Activated naive CD8-positive, alpha-beta T cell treated with anti-CD3 and anti-CD28 coated beads, Interleukin-2, amount 10 ng/mL, durations not matched to agents 7 days and 5 days (primary cell): ENCODE measurements at places on chromosomes 12 and 14. TPM values are rescaled to one million over a fixed set of nuclear protein-coding genes. Genes with fewer than 3 reads are reported as not detected.

DNA sequence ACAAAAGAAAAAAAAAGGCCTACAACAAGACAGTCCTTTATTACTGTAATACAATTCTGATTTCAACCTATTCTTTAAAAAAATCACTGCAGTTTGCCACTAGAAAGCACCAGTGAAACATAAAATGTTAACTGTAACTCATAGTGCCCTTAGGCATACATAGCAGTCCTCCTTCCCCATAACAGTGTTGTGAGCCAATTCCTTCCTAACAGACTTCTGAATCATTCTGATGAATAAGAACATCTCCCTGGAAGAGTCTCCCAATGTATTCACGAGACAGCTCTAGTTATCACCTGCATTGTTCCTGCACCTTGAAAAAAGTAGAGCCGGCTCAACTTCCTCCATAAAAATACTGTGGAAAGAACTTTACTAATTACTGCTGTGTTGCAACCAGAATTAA is 213.6 kb upstream of the FSCB start:
- H3K27me3 ChIP-seq = no peaks in the 10 kb centered on the region
- H3K27ac ChIP-seq = no peak overlapping the region
- H3K36me3 ChIP-seq = no peaks in the 10 kb centered on the region
- H3K4me1 ChIP-seq = no peaks in the 10 kb centered on the region

- H3K27me3 ChIP-seq = no peaks in the 10 kb centered on the region
- H3K4me3 ChIP-seq = no peak overlapping the region
- H3K4me1 ChIP-seq = peaks cover 11% of the 10 kb centered on the region
- no peaks in the 10 kb centered on the region for H3K36me3 ChIP-seq
- no peak for DNase-seq
Observed at GRCh38 chr14:60184905-60185555, 19.8 kb upstream of the DHRS7 start.

DNA sequence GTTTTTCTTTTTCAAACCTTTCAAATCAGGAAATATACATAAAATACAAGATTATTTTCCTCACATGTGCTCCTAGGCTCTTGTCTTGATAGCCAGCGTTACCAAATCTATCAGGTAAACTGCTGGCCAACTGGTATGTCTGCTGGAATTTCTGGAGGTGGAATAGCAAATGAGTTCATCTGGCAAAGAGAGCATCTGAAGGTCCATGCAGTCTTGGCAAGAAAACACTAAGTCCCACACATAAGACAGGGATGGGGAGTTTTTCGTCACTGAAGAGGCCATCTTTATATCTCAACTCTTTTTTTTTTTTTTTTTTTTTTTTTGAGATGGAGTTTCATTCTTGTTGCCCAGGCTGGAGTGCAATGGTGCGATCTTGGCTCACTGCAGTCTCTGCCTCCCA is 60.1 kb downstream of the DERA start:
- DNase-seq = no peak
- H3K4me3 ChIP-seq = no peak overlapping the region
- H3K4me1 ChIP-seq = no peaks in the 10 kb centered on the region

DNA sequence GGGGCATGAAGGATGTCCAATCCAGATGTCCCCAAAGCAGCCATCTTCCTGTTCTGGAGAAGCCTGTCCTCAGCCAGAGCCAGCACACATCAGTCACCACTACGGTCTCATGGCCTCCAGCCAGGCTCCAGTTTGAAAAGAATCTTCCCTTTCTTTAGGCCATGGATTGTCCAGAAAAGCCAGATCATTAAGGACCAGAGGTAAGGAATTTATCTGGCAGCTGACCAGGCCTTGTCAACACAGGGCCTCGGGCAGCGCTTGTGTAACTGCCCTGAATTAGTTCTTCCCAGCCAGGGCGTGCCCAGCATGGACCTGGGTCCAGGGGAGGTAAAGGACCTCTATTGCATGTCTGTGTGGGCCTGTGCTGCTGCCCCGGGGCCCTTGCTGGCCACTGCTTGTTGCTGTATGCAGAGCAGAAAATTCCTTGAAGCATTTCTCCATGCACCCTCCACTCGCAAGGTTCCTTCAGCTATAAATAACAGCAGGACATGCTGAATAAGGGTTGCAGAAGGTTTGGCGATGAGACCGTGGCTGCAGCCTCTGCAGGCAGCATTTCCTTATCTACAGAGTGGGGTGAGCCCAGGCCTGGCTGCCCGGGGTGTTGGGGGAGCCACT is 21.7 kb upstream of the VPS37B start:
- no peaks in the 10 kb centered on the region for H3K27me3 ChIP-seq
- no peak overlapping the region for H3K27ac ChIP-seq
- no peak for DNase-seq

ARG2 gene
- 1.3 TPM for total RNA-seq

- peaks cover 13% of the 10 kb centered on the region for H3K4me1 ChIP-seq
- peaks cover 10% of the 10 kb centered on the region for H3K27me3 ChIP-seq
- peaks cover 2% of the 10 kb centered on the region for H3K36me3 ChIP-seq
- no peak for DNase-seq
- no peak overlapping the region for H3K4me3 ChIP-seq
Observed at GRCh38 chr12:93896952-93897351, 219.8 kb downstream of the CRADD start.

SMCO2 gene
- total RNA-seq = not detected

DNA sequence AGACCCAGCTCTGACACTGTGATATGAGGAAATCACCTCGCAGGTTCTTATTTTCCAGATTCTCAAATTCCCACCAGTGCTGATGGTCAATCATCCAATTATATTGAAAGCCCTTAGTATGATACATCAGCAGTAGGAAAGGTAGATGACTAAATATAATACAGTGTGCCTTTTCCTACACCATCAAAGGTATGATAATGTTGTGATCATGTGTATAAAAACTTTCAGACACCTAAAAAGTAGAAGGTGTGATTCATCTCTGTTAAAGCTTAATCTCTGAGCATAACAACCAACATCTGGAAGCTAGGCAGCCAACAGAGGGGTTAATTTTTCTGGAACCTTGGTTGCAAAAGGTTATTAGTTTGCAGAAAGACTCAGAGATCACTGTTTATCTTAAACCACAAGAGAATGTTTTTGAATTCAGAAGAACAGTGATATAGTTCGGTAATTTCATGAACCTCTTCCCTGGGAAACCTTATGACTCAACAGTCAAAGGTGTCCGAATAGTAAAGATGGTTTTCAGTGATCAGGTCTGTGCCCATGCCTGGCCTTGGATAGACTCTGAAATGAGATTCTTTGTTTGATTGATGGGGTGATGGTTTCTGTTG is 122.5 kb downstream of the ETV6 start:
- DNase-seq = no peak
- no peaks in the 10 kb centered on the region for H3K27me3 ChIP-seq
- no peak overlapping the region for H3K4me3 ChIP-seq
- H3K27ac ChIP-seq = no peak overlapping the region
- H3K36me3 ChIP-seq = peaks cover 35% of the 10 kb centered on the region
- peaks cover 28% of the 10 kb centered on the region for H3K4me1 ChIP-seq

- no peaks in the 10 kb centered on the region for H3K27me3 ChIP-seq
- H3K27ac ChIP-seq = no peak overlapping the region
- DNase-seq = no peak
- H3K36me3 ChIP-seq = peaks cover 10% of the 10 kb centered on the region
- H3K4me1 ChIP-seq = peaks cover 10% of the 10 kb centered on the region
Observed at GRCh38 chr14:68309616-68310015, 483.3 kb downstream of the ZFP36L1 start.

GRCh38 chr14:52895000-52895399 is 55.9 kb downstream of the FERMT2 start:
- H3K36me3 ChIP-seq = no peaks in the 10 kb centered on the region
- H3K27ac ChIP-seq = no peak overlapping the region
- no peak overlapping the region for H3K4me3 ChIP-seq
- no peak for DNase-seq
- H3K27me3 ChIP-seq = peaks cover 2% of the 10 kb centered on the region

DNA sequence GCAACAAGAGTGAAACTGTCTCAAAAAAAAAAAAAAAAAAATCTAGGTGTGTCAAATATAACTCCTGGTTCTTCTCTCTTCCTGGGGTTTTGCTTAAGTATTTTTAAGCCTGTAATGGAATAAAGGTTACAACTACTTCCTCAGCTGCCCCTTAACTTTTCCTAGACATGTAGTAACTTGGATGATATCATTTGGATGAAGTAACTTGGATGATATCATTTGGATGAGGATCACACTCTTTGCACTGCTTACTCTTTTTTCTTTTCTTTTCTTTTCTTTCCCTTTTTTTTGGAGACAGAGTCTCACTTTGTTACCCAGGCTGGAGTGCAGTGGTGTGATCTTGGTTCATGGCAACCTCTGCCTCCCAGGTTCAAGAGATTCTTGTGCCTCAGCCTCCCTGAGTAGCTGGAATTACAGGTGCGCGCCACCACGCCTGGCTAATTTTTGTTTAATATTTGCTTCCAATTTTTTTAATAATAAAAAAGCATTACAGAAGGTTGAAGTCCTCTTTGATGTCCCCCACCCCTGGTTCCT is 775 bp upstream of the FAM186A start:
- no peak overlapping the region for H3K27ac ChIP-seq
- H3K4me1 ChIP-seq = peaks cover 4% of the 10 kb centered on the region
- no peak overlapping the region for H3K4me3 ChIP-seq
- no peak for DNase-seq
- H3K36me3 ChIP-seq = no peaks in the 10 kb centered on the region
- peaks cover 3% of the 10 kb centered on the region for H3K27me3 ChIP-seq

DNA sequence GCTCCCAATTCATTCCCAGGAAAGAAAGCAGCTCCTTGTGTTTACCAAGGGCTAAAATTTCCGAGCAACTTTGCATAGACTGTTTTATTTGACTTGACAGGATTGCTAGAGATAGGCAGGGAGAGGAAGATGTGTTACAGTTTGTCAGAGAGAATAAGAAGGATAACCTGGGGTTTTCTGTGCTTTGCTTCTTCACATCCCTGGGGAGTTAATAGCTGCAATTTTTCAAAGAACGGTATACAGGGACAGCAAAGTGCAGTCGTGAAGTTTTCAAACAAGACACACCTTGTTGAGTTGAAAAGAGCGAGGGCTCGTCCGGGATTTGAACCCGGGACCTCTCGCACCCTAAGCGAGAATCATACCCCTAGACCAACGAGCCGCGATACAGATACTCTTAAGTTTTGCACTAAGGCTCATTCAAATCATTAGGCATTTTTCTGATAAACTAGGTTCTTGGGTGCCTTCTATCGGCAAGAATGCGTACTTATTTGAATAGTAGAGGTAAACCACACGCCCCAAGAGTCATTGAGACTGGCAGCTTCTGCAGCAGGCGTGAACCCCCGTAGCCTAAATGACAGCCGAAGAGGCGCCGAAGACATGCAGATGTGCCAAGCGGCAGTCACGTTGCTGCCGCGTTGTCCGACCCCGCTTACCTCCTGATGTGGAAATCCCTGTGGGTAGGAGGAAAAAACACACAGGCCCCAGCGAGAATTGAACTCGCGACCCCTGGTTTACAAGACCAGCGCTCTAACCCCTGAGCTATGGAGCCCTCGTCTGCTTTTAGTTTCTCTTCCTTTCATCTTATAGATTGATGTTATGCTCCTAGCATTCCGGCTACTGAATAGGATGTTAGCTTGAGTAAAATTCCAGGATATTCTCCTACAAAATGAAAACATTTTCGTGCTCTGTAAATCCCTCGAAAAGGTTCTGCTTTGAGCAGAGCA is 22.2 kb upstream of the RNASE12 start:
- no peak overlapping the region for H3K4me3 ChIP-seq
- H3K36me3 ChIP-seq = no peaks in the 10 kb centered on the region
- peaks cover 12% of the 10 kb centered on the region for H3K4me1 ChIP-seq

OTOGL gene
- total RNA-seq = not detected
